ENCODE measurements at places on chromosomes 6 and 20.

DNA sequence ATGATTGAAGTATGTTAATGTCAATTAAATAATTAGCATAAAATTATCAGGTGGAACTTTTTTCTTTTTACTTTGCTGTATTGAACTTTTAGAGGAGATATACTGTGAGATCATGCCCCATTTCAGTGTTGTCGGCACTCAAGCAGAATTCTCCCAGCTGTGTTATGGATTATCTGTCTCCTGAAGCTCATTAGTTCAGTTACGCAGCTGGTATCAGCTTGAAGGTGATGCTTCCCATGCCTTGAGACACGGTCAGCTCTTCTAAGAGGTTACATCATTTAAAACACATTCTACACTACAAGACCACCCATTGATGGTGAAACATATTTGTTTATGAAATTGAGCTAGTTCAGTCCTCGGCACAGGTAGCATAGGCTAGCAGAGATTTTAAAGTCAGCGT is 68.9 kb upstream of the PHACTR2 start:
- no peak for DNase-seq

GRCh38 chr20:18973529-18974173 is 160.1 kb downstream of the SCP2D1 start:
- no peak for DNase-seq

- DNase-seq: no peak
Measured at GRCh38 chr6:138499303-138500018, at the start of gene NHSL1. NHSL1 (minus strand) TSS chr6:138499494; CDS start chr6:138499290, 204 bp downstream.

- DNase-seq: no peak
Measured at GRCh38 chr6:36634317-36635108, 40.4 kb downstream of the SRSF3 start.
